ENCODE measurements at places on chromosomes 11 and 22.
A peak's percentile ranks its signal among the peaks of the same experiment; 100 is the strongest.

DNA sequence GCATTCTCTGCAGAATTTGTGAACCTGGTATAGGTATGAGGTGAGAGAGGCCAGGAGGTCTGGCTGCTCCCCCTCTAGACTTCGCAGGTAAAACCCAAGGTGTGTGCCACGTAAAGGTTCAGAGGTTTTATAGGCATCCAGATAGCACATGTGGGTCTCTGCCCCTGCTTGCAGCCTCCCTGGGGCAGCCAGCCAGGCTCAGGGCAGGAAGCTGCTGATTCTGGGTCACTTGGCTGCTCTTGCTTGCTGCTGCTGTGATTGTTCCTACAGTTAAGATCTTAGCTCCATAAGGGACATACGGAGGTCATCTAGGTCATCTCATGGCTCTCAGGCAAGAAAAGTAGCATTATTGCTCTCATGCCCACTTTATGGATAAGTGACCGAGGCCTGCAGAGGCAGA is 30.2 kb downstream of the ZBTB16 start:
- DNase-seq, result no peak

- DNase-seq, result no peak
Measured at GRCh38 chr22:50435291-50436014, 39.4 kb downstream of the SBF1 start.

DNA sequence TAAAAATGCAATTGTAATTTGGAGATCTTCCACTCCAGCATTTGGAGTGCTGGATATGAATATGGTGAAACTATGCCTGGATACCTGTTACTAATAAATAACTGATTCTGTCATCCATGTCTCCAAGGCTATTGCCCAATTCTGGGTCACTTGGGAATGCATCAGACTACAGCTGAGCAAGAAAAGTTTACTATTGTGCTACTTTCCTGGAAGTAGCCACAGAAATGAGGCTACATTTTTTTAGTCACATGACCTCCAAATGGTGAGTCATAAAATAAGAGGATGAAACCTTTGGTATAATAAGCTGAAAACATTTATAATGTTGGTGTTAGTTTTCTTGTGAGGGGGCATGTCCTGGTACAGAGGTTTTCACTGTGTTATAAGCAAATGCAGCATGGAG is 44.4 kb downstream of the DCDC1 start:
- no peak for DNase-seq

- no peak for DNase-seq
Measured at GRCh38 chr11:58629857-58630256, 7.4 kb downstream of the CNTF start.

DNA sequence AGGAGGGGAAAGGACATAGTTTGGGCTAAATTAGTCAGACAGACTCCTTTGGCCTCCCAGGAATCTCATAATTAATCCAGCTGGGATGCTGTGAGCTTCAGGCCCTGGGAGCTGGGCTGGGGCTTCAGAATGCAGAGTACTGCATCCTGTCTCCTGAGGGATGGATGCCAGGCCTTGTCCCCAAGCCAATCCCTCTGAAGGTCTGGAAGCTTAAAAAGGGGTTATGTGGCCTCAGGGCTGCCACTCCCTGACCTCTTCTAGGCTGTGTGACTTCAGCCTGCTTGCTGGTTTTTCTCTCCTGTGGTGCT is 6.9 kb upstream of the LRRC32 start:
- no peak for DNase-seq

DNA sequence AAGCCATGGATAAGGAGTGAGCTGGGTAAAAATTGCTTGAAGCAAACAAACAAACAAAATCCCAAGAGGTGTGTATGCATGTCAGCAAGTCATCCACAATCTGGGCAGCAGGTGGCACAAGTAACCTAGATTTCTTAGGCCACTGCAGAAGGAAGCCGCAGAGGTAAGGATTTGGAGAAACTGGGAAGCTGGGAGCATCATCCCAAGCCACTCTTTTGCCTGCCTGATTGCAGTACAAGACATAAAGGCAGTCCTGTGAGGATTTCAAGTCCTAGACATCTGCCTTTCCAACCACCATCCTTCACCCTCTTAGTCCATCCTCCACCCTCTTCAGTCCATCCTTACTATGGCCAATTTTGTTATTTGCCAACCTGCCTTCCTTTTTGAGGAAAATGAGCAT is 67.2 kb upstream of the BMAL1 start:
- DNase-seq, result peak; percentile 73

Data from stomach (tissue), 19 donors.